ENCODE measurements at places on chromosomes 5 and 9. TPM values are rescaled to one million over a fixed set of nuclear protein-coding genes. Genes with fewer than 3 reads are reported as not detected.
A peak's percentile ranks its signal among the peaks of the same experiment; 100 is the strongest.

CCDC192 gene
- polyA plus RNA-seq: not detected

GRCh38 chr9:87678650-87679355, 47.1 kb upstream of the CTSL start:
- no peak for DNase-seq

- DNase-seq: peak; percentile 90
Measured at GRCh38 chr9:94900222-94901018, 173.9 kb downstream of the AOPEP start.

ADGRD2 gene
- polyA plus RNA-seq: not detected

DNA sequence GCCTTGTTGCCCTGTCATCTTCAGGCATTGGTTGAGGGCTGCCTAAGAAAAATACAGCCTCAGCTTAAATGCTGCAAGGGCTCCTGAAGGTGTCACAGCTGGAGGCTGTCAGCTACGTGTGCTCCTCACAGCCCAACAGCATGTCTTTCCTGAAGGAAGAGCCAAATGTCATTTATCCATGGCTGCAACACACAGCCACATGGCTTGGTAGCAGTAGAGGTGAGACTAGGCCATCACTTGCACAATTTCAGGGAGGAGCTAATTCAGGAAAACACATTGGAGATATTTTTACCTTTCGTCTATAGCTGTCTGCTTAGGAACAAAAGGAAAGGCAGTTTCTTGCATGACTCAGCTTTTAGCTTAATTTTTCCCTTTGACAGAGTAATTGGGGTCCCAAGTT, 260.7 kb downstream of the SYK start:
- no peak for DNase-seq
